NCI-H1694 treated with DMSO at 0.1 percent for 48 hours (cell line): ENCODE measurements at places on chromosomes 1 and 21.

DNA sequence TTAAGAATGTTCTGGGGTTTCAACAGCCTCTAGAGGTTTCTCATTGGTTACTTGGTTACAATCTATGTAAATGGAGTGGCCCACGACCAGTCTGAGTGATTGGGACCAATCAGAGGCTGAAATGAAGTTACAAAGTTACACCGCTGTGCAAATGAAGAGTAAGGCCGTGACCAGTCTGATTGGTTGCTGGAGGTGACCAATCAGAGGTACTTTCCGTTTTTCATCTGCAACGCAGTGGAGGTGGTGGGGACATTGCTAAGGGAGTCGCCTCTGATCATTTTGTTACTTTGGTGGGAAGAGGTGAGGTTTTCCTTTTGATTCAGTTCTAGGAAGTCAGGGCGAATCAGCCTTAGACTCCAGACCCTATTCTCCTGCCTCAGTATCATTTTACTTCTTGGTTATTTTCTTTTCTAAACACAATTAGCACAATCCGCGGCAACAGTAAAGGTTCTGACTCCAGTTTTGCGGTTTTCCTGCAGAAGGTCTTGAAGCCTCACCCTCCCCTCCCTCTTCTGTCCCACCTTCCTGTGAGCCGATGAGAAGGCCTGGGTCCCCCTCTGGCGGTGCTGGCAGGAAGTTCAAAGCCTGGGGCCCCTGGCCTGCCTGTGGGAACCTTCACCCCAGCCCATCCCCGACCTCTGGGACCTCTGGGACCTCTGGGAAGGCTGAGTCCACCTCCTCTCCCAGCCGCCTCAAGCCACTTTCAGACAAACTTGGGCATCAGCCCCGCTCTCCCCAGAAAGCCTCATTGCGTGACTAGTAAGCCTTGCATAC is 38.7 kb upstream of the TTC34 start:
- no peak for DNase-seq

DNA sequence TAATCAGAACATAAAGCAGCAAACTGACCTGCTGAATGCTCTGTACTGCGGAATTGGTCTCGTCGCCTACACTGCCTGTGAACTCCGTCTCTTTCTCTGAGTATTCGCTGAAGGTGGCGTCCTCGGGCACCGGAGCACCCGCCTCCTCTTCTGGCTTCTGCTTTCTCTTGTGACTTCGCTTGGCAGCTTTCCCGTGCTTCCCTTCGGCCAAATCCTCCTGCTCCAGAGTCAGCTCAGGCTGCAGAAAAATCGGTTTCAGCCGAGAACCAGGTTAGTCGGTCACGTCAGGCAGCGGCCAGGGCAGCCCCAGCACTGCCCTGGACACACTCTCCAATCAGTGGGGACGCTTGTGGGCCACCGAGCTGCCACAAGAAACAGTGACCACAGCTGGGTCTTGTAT is 35.8 kb upstream of the RIPK4 start:
- DNase-seq: no peak

GRCh38 chr21:46011267-46011967 is 29.8 kb downstream of the COL6A1 start:
- no peak for DNase-seq

GRCh38 chr1:51936531-51936930 is 54.0 kb downstream of the RAB3B start:
- no peak for DNase-seq

DNA sequence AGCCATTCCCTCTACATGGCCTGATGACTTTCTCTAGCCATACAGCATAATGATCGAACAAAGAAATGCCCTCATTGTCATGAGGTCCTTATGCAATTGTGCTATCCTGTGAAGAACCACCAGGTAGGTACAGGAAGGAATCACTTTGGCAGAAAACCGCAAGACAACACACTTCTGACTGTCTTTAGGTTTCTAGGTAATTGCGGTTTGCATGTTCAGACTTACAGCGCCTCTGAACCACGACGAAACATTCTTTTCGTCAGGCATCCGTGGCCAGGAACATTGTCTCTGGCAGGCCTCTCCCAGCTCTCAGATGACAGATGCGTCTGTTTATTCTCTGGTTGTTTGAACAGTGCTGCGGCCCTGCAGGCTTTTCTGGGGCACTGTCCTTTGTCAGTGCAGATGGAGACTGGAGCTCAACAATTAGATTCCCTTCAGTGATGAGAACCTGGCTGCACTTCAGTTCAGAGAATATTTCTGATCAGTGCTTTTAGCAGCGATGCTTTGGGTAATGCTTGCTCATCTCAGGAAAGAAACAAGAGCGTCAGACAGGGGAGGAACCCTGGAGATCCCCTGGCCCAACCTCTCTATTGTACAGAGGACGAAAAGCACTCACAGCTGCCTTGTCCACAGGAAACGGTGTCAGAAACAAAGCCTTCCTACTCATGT is 63.4 kb downstream of the B3GALT5 start:
- DNase-seq: peak; percentile 98

GRCh38 chr21:45769896-45770295 is 126.4 kb downstream of the PCBP3 start:
- DNase-seq: no peak

GRCh38 chr1:63569068-63569467 is 24.1 kb upstream of the PGM1 start:
- no peak for DNase-seq

DNA sequence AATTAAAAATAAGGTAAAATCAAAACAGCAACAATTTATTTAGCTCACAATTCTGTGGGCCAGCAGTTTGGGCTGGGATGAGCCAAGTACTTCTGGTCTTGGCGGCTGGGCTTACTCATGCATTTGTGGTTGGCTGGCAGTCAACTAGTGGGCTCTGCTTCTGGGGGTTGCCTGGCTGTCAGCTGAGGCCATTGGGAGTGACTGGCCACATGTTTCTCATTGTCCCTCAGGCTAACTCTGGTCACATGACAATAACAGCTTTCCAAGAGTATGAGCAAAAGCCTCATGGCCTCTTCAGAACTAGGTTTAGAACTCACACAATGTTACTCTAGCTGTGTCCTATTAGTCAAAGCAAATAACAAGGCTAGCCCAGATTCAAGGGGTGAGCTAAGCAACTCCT is 15.6 kb upstream of the CHIA start:
- no peak for DNase-seq

DNA sequence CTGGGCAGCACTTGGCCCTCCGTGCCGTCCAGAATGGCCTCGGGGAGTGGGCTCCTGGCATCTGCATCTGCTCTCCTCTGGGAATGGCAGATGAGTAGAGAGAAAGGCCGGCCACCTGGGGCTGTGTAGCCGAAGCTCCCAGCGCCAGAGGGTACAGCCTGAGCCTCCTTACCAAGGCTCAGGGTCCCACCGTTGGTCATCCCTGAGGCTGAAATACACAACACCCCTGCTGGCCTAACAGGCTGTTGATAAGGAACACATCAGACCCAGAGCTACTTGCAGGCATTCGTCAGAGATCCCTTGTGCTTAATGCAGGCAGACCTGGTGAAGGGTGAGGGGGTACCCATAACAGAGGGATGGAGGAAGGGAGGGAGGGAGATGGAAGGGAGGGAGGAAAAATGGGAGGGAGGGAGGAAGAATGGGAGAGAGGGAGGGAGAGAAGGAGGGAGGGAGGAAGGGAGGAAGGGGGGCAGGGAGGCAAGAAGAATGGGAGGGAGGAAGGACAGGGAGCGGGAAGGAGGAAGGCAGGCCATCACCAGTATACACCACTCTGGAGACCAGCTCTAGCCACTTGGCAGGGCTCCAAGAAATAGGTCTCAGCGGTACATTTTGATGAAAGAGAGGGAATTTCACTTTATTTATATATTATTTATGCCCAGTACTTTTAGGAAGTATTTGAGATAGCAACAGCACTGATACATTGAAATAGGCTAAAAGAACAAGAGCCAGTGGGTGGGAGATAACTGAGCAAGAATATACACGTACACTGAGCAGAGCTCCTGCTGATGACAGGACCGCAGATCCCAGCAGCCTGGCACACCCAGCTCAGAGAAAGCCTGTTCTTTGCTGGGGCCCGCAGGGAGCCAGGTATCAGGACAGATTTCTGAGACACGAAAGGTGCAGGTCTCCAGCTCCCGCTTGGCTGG is 315.0 kb upstream of the VAMP3 start:
- DNase-seq: no peak

GRCh38 chr1:245654460-245655050 is 499.8 kb downstream of the KIF26B start:
- no peak for DNase-seq

GRCh38 chr1:237542525-237543418 is 347.9 kb downstream of the ZP4 start:
- DNase-seq: no peak

DNA sequence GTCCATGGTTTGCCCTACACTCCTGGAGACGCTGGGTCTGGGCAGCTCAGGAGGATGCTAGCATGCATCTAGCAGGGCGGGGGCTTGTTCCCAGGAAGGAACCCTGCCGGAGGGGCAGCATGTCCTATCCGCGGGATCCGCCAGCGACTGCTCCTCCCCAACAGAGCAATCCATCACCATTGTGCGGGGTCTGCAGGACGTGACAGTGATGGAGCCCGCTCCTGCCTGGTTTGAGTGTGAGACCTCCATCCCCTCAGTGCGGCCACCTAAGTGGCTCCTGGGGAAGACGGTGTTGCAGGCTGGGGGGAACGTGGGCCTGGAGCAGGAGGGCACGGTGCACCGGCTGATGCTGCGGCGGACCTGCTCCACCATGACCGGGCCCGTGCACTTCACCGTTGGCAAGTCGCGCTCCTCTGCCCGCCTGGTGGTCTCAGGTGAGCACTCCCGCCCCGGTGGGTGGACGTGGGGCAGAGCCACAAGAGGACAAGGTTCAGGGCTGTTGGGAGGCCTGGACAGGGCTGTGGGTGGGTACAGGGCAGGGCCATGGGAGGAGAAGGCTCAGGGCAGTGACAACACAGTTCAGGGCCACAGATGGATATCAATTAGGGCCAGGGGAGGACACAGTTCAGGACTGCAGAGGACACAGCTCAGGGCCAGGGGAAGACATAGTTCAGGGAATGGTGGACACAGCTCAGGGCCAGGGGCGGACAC is 71.3 kb downstream of the OBSCN start:
- no peak for DNase-seq

DNA sequence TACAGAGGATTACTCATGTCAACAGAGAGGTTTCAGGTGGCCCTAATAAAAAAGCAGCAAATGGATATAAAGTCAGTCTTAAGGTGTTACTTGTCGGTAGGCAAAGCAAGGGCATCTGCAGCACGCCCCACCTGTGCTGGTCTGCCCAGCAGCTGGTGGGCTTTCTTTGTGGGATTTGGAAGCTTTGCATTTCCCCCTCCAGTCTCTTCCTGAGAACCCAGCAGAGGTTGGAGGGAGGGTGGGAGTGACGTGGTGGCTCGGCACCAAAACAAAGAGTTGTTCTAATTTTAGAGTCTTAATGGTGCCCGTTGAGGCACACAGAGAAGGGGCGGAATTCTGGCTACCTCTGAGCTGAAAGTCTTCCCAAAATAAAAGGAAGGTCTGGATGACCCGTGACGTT is 4.8 kb upstream of the PCBP3 start:
- DNase-seq: no peak

- DNase-seq: no peak
Measured at GRCh38 chr1:3670823-3671265, 18.5 kb downstream of the TP73 start.

DNA sequence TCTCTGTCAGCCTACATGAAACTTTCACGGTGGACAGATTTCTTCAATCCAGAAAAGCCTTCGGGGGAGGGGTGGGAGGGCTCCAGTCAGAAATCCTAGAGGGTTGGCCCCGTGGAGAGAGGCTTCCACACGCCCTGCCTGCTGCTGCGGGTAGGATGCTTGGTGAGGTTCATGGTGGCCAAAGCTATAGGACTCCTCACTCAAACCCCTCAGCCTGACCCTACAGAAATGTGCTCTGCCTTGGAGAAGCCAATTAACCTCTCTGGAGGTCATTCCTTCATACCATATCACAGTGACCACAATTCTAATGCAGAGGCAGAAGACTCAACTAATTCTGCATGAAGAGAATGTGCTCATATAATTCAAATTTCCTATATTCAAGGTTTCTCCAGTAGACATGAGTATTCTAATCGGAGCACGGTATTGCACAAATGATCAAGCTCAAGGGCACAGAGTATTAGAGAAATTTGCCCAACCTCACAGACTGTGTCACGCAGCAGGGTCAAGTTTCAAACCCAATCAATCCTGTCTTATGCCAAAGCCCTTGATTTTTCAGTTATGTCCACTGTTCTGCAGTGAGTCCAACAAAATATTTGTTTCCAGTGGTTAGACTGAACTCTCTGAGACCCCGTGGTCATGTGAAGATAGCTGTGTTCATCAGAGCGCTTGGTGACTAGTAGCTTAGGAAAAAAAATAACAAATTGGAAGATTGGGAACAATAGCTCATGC is 104.8 kb downstream of the TOMM20 start:
- no peak for DNase-seq

DNA sequence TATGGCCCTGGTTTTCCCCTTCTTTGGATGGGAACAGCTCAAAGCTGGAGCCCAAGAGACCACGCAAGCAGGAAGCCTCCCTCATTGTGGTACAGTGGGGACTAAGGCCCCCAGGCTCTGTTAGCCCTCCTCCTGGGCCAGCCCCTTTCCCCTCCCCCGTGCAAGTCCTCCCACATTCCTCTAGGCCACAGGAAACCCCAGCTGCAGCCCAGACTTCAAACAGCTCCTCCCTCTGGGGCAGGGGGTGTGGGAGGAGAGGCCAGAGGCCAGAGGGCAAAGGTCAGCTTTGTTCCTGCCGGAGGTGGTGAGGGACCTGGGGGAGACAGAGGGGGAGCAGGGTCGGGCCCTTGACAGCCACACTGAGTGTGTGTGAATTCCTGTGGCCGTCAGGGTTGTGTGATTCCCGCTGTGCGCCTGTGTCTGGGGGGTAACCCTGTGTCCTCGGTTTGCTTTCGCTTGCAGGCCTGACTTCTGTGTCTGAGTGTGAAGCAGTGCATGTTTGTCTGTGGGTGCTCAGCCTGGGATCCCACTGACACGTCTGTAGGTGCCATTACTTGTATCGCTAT is 3.4 kb upstream of the AHDC1 start:
- DNase-seq: no peak

DNA sequence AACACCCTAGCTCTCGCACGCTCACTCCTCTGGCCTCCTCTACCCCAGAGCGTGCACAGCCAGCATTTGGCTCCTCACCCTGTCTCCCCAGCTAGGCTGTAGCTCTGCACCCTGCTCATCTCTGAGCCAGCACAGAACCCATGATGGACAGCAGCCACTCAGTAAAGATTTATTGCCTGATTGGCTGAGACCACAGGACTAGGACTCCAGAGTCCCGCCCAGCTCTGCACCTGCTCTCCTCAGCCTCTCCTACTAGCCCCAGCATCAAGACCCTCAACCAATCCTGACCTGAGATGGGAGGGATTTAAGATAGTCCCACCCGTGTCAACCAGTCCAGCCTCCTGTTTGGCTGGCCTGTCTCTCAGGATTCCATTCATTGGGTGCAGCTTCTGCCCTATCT is 9.3 kb downstream of the C1QB start:
- no peak for DNase-seq

DNA sequence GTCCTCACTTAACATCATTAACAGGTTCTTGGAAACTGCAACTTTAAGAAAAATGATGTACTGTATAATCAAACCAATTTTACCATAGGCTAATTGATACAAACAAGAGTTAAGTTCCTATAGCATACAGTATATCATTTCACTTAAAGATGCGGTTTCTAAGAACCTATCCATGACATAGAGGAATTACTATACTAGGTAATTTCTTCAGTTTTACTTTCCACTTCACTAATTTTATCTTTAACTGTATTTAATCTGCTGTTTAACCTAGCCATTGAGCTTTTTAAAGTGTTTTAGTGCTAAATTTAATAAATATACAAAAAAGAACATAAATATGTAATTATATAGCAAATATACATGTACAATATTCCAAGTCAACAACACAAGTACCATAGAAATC is 28.3 kb downstream of the SLC19A2 start:
- no peak for DNase-seq
